Germinal center (tissue), 1 donor: ENCODE measurements at places on chromosomes 4 and X.
A peak's percentile ranks its signal among the peaks of the same experiment; 100 is the strongest.

- DNase-seq, result no peak
Measured at GRCh38 chr4:29970626-29971025, 749.5 kb upstream of the PCDH7 start.

GRCh38 chr4:2932951-2933565, 30.1 kb downstream of the NOP14 start:
- peak; percentile 38 for DNase-seq

DNA sequence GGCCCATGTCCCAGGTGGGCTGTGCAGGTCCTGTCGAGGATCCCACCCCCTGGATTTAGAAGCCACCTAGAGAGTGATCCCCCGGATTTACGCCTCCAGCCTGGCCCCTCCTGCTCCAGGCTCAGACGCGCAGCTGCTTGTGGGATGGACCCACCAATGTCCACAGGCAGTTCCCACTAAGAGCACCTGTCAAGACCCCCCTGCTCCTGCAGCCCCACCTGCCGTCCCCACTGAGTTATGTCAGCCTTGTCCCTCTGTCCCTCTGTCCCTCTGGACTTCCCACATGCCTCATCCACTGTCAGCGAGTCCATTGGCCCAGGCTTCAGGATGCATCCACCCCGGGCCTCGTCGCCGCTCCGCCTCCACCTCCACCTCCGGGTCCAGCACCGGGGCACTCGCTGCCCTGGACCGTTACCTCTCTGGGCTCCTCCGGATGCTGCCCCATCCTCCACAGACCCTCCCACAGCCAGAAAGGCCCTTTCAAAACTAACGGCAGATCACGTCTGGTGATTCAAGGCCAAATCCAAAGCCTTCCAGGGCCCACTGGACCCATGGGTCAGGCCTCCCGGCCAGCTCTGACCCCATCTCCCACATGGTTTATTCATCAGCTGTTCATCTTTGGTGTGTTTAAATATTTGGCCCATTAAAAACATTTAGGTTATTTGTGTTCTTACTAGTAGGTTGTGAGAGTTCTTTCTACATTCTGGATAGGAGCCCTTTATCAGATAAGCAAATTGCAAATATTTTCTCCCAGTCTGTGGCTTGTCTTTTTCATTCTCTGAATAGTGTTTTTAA, 28.3 kb downstream of the HTRA3 start:
- no peak for DNase-seq

DNA sequence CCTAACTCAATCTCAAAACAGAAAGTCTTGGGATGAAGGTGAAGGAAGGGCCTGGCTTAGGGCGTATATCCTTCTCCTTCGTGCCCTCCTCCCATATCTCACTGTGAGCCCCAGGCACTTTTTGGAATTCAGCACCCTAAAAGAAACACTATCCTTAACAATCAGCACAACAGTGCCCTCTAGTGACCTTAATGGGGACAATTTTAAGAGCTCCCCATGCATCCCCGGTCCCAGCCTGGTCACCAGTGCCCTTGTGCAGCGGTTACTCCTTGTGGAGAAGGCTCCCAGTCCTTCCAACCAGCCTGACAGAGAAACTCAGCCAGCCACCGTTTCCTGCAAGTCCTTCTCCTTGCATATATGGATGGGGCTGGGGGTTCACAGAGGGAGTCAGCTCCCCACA, 4.2 kb downstream of the PAK3 start:
- peak; percentile 46 for DNase-seq

DNA sequence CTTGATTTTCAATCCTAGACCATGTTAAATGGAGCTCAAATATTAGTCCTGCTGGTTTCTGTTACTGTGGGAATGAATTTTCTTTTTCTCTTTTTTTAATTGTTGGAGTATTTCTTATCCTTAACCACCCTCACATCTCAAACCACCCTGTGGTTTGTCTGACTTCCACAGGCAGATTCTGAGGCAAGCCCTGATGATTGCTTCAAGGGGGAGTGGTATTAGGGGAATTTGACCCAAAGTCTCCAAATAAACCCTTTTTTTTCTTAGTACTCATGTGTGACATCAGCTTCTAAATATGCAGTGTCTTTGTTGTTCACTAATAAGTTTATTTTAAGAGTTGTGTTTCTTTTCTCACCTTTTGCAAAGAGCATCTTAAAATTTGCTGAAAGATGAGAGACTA, 810.3 kb downstream of the IL1RAPL1 start:
- DNase-seq, result no peak

DNA sequence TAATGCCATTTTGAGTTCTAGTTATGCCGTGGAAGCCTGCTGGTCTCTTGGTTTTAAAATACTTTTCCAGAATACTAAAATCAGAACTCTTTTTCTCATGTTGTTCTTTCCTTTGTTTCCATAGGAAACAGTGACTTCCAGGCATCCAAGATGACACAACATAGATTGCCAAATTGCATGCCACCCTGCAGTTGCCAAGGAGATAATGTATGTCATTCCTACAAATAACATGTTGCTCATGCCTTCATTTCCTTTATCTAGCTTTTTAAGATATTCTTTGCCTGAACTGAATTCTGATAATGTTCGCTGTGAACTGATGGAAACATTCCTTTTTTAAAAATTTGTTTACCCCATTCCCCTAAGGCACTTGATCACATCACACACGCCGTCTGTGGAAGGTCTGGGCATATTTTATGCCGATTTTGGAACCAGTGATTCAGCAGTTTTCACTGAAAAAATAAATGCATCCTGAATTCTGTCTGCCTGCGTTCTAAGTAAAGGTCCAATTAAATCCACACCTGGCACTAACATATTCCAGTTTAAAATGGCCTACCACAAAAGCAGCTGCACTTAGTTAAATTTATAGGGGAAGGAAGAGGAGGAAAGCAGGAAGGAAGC, 38.0 kb upstream of the COX7B2 start:
- DNase-seq, result no peak

- DNase-seq, result no peak
Measured at GRCh38 chr4:170758988-170759387, 669.2 kb upstream of the AADAT start.

GRCh38 chrX:151970661-151971060, 3.8 kb downstream of the GABRE start:
- no peak for DNase-seq

- DNase-seq, result no peak
Measured at GRCh38 chr4:63296773-63297172, 1112.5 kb downstream of the TECRL start.
